ENCODE measurements at places on chromosomes 13 and 19.

GRCh38 chr19:41707871-41708371 lies 505 bp upstream of the CEACAM5 start:
- DNase-seq: no peak

DNA sequence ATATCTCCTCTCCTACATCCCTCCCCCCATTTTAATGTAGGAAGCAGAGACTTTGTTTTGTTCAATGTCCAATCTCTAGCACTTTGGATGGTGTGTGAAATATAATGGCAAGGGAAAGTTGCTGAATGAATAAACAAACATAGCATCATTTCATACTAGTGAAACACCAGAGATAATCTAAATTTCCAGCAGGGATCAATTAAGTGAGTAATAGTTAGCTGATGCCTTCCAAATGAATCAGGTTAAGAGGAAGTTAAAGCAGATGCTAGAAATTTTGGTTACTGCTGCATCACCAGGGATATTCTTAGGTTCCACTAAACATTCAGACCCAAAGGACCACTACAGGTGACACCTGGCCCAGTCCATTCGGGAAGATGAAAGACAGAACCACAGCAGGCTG lies 8.1 kb downstream of the MRPS31 start:
- no peak for DNase-seq

GRCh38 chr19:28609091-28609755 lies 603.7 kb downstream of the UQCRFS1 start:
- no peak for DNase-seq

DNA sequence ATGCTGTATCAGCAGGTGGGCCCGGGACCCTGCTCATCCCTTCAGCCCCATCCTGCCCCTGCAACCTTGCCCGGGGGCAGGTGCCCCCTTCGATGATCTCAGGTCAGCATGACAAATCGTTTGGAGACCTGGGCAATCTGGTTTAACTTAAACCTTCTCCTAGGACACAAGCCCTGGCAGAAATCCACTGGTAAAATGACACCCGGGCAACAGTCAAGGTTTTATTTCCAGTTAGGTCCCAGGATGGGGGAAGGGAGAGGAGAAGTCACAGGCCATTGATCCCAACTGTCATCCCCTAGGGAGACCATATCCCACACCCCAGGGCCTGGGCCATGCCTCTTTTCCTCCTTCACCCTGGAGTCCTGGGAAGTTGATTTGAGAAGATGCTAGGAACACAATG lies 1.8 kb upstream of the PLIN5 start:
- DNase-seq: no peak

GRCh38 chr13:100608489-100608888 lies 19.9 kb upstream of the GGACT start:
- DNase-seq: no peak

- DNase-seq: no peak
Observed at GRCh38 chr13:97341135-97341534, 92.8 kb upstream of the RAP2A start.

GRCh38 chr19:39299404-39299803 lies 3.2 kb downstream of the IFNL1 start:
- DNase-seq: no peak

DNA sequence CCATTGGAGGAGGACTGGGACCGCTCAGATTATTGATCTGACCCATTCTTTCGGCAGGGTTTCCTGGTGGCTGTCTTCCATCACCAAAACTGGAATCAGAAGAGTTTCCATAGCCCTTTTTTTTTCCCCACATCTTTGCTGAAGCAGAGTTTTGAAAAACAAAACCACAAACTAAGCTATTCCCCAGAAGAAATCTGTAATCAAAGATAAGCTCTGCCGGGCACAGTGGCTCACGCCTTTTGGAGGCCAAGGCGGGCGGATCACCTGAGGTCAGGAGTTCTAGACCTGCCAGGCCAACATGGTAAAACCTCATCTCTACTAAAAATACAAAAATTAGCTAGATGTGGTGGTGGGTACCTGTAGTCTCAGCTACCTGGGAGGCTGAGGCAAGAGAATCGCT lies 4.2 kb upstream of the ICAM1 start:
- no peak for DNase-seq

- DNase-seq: no peak
Observed at GRCh38 chr19:35144600-35145436, 1.8 kb downstream of the FXYD7 start.

DNA sequence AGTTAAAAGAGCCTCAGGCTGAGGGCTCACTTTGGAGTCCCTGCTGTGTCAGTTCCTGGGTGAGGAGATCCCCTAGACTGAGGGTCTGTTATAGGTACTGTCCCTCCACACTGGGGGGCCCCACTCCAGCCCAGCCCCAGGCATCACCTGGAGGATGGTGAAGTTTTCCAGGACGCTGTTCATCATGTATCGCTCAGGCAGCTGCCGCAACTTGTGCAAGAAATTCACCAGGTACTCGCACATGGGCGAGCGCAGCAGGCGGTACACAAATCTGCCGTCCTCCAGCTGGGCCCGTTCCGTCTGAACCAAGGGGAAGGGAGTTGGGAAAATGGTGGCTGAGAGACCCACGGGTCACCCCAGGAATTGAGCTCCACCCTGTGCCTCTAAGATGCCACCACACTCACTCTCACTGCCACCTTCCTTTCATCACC lies 7.1 kb downstream of the CD37 start:
- DNase-seq: no peak

GRCh38 chr13:27001705-27002104 lies 169.9 kb downstream of the USP12 start:
- no peak for DNase-seq

DNA sequence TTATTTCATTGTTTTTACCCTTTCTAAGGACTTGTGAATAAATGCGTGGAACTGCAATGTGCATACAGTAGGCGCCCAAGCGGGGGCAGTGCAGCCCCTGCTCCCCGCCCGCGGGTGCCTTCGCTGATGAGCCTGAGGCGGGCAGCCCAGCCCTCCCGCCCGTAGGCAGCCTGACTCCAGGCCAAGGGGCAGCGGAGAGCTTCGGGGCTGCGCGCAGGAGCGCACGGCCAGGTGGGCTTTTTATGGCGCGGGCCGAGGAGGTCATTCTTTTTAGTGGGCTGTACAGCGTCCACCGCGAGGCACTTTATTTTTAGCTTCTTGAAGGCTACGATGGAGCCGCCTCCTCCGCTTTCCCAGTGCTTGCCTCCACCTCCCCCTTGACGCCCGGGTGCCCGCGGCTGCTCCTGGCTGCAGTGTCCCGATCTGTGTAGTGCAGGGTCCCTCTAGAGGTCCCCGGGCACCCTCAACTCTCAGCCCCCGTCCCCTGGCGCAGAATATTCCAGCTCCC lies 60.5 kb downstream of the CCNE1 start:
- no peak for DNase-seq

DNA sequence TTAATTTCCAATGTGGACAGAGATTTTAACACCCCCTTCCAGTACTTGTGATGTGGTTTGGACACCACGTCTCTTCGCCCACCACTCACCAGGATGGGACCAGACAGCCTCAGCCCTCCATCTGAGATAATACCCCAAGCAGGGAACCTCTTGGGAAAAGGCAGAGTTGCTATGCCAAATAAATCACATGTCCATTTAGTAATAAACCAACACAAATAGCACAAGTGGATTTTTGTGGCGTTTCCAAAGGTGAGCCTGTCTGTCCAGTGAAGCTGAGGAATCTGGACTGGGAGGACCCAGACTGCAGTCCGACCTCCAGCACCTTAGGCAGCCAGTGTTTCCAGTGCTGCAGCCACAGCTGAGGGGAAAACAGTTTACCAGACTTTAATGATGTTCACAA lies 34.1 kb upstream of the GAS6 start:
- no peak for DNase-seq

DNA sequence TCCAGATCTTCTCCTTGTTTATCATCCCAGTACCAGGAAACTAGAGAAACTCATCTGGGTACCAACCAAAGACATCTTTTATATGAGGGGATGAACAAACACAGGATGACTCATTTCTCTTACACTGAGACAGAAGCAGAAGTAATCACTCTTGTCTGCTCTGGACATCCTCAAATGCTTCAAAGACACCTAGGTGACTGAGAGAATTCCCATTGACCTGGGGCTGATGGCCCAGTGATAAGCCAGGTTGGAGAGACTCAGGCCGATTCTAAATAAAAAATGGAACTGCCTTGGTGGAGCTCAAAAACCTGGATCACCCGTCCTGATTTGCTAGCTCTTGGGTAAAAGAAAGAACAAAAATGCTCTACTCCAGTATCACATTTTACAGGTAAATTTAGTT lies 182.2 kb downstream of the ZNF486 start:
- no peak for DNase-seq

GRCh38 chr13:111382877-111383276 lies 62.4 kb downstream of the TEX29 start:
- DNase-seq: no peak

DNA sequence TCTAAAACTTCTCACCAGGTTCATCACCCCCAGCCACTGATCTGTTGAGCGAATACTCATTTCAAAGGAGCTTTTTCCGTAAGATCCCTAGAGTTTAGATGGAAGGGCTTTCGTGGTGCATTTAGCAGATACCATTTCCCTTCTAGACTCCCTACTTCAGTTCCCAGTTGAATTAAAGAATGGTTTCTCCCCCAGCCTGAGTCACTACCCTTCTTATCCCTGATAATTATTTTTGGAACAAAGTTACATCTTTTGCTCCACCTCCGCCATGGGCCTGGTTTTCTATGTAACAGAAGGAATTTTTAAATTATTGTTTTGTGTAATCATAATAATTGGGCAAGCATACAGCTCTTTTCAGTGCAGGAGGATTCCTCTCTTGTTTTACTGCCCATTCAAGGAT lies 22.0 kb downstream of the USPL1 start:
- DNase-seq: no peak

DNA sequence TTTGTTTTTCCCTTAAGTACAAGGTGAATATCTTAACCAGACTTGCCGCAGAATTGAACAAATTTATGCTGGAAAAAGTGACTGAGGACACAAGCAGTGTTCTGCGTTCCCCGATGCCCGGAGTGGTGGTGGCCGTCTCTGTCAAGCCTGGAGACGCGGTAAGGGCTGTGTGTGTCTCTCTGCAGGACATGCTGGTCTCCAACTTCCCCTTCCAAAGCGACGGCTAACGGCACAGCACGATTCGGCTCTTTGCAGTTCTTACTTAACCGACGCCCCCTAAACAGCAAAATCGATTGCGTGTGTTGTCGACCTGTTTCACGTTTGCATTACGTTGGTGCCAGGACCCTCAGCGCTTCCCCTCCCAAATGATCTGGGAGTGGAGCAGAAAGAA lies 73.2 kb downstream of the GGACT start:
- no peak for DNase-seq

DNA sequence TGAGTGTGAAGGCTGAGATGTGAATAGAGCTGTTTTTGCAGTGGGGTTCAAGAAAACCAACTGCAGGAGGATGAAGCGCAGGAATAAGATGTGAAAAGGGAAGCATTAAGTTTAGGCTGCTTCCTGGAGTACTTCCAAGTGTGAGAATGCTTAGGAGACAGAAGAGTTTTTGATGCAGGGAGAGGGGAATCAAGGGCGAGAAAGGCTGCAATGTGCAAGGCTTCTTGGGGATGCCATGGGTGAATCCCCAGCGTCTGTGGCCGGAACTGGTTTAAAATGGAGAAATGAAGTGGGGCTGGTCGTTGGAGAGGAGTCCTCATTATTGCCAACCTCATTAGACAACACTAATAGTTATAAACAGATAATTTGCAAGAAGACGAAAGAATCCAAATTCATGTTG lies 764.9 kb downstream of the LIG4 start:
- DNase-seq: no peak

GRCh38 chr13:43305416-43305815 lies 282.0 kb downstream of the DNAJC15 start:
- DNase-seq: no peak

- DNase-seq: no peak
Observed at GRCh38 chr19:42471554-42472249, 29.0 kb upstream of the CXCL17 start.

DNA sequence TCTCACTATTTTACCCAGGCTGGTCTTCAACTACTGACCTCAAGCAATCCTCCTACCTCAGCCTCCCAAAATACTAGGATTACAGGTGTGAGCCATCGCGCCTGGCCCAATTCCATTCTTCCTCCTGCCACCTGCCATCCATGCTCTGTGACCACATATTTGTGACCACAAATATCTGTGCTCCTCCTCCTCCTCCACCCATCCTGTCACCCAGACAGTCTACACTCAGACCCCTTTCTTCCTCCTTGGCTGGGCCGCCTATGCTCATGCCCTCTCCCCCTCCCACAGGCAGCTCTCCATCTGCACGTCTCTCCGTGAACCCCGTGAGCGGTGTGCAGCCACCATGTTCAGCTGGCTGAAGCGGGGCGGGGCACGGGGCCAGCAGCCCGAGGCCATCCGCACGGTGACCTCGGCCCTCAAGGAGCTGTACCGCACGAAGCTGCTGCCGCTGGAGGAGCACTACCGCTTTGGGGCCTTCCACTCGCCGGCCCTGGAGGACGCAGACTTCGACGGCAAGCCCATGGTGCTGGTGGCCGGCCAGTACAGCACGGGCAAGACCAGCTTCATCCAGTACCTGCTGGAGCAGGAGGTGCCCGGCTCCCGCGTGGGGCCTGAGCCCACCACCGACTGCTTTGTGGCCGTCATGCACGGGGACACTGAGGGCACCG lies 3.2 kb downstream of the EHD2 start:
- no peak for DNase-seq

- DNase-seq: no peak
Observed at GRCh38 chr19:36116344-36116637, 1.0 kb downstream of the TBCB start.

- DNase-seq: no peak
Observed at GRCh38 chr13:111539252-111539651, 218.8 kb downstream of the TEX29 start.

GRCh38 chr13:45196096-45196495 lies 4.7 kb downstream of the KCTD4 start:
- DNase-seq: no peak

- no peak for DNase-seq
Observed at GRCh38 chr13:78607409-78608251, 4.3 kb upstream of the POU4F1 start.

DNA sequence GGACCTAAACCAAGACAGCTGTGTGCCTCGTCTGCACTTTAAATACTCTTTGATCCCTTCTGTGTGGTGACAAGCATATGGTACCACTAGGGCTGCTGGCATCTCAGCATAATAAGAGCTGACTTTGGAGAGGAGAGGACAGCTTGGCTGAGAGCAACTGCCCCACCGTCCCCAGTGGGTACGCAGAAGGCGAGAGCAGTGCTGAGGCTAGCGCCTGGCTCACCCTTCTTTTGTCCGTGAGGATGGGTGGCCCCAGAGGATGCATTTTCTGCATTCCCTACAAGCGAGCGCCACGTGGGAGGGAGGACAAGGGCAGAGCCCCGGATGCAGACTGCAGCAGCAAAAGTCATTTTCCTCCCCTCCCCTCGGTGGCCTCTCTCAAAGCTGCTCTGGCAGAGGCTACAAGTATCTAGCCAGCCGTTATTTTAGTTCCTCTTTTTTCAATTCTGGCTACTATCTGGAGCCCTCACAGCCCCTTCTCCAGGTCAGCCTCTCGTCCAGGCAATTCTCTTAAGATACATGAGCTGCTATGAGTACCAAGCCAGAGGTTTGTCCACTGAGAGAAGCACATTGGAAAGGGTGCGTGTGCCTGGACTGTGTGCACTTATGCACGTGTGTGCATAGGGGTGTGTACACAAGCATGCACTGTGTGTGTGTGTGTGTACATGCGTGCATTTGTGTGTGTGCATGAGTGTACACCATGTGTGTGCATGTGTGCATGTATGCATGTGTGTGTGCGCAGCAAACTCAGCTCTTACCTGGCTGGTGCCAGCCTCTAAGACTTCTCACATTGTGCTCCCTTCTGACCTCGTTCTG lies 51.3 kb downstream of the RAB20 start:
- no peak for DNase-seq

GRCh38 chr19:41887711-41888382 lies 4.9 kb downstream of the ARHGEF1 start:
- no peak for DNase-seq

GRCh38 chr19:3733549-3734309 lies 25.5 kb downstream of the TJP3 start:
- no peak for DNase-seq

Data from left renal pelvis (tissue), 4 donors.